KBM-7 (cell line): ENCODE measurements at places on chromosomes 5 and 9.

GRCh38 chr9:116550696-116551436, 136.2 kb upstream of the TRIM32 start:
- no peak for DNase-seq

GRCh38 chr9:131432597-131433301, 38.9 kb downstream of the PRRC2B start:
- DNase-seq, result no peak

- DNase-seq, result no peak
These were observed 39.7 kb downstream of the PCDH1 start for GRCh38 chr5:141838326-141839014.

DNA sequence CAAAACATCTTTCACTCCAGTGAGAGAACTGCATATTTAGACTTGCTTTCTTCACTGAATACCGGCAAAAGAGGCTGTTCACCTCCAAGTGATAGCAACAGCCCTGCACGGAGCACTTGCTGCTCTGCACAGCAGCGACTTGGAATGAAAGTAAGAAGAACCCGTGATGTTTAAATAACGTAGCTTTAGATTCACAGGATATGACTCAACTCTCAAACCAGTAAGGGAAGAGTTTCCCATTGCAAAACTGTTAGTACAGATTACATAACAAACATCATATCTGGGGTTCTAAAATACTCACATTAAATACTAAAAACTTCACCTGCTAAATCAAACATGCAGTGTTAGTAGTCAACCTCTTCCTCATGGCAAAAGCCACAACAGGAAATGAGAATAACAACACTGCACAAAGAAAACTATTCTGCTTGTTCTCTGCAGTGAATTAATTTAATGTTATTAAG, 203.4 kb downstream of the MCTP1 start:
- DNase-seq, result peak; percentile 63

DNA sequence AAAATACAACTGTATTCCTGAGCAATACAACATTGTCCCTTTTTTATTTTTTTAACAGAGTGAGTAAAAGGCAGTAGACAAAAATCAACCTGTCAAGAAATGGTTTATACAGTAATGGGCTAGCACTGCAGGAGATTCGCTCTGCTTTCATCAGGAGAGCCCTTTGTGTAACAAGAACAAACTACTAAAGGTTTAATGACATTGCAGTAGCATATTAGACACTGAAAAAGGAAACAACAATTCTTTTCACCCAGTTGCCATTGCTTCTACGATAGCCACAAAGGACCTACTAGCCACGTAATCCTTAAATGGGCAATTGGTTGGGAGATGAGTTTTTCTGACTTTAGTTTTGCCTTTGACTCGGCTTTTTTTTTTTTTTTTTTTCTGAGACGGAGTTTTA, 319.8 kb upstream of the TRPM3 start:
- DNase-seq, result no peak

DNA sequence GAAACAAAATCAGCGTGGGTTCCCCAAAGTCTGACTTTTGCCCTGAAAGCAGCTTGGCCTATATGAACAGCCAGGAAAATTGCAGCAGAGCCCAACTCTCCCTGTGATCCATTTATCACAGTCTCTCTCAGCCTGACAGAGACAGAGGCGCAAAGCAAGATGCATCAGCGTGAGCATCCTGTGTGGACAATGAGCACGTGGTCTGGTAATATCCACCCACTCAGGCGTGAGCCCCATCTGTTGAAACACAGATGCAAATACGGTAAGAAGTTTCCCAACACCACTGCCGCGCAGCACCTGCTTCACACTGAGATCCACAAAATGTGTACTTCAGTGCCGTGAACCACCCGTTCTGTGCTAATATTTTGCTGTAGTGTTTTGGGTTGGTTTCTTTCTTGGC, 114.6 kb downstream of the MRPL36 start:
- DNase-seq, result no peak

DNA sequence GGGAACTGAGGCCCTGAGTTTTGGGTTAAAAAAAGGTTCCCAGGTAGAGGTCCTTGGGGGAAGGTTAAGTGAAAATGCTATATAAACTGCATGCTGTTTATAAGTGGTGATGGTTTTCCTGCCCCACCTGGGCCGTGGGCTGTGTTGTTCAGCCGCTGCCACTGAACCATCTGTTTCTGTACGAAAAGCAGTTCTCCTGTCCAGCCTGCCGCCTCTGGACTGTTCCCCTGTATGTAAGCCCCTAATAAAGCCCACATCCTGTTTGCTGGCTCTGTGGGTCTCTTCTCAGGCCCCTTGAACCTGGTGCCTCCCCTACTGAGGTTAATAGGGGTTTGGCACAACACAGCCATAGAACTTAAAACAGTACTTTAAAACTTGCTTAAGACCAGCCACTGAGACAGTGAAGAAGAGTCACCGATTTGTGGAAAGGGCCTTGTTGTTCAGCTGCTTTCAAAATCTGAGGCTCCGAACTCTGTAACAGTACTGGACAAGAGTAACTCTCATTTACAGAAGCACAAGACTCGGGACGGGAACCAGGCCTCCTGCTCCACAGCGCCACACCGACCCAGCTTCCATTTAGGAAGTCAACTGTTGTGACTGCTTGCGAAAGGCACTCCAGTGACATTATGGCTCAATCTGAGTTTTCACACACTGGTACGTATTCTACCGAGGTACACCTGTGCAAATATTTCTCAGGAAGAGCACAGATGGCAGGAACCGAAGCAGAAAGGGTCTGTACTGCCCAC, 192.5 kb downstream of the CDK5RAP2 start:
- no peak for DNase-seq

DNA sequence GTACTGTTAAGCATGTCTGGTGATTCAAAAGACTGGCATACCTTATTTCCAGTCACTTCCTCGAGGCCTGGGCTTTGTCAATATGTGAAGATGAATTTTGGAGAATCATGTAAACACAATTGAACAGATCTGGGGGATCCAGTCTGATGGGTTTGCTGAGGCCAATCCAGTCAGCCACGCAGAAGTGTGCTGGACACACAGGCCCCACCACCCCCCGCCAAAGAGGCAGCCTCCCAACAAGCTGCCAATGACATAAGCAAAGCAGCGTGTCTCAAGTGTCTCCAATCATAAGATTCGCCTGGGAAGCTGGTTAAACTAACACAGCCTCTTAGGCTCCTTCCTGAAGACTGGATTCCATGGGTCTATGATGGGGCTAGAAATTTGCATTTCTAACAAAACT, 192.9 kb upstream of the KLF9 start:
- DNase-seq, result no peak

DNA sequence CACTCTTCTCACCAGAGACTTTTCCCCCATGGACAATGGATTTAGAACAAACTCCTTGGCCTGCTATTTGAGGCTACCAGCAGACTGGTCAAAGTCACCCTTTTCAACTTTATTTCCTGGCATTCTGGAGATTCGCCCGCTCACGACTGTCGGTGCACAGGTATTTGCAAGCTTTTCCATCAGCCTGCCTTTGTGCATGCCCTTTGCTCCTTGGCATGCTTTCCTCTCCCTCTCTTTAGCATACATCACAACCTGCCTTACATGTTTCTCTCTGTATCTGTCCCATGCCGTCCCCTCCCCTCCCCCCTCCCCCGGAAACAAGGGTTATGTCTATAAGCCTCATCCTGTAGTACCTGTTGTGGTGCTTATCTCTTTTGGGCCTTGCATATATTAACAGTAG, 257.1 kb downstream of the AOPEP start:
- no peak for DNase-seq

DNA sequence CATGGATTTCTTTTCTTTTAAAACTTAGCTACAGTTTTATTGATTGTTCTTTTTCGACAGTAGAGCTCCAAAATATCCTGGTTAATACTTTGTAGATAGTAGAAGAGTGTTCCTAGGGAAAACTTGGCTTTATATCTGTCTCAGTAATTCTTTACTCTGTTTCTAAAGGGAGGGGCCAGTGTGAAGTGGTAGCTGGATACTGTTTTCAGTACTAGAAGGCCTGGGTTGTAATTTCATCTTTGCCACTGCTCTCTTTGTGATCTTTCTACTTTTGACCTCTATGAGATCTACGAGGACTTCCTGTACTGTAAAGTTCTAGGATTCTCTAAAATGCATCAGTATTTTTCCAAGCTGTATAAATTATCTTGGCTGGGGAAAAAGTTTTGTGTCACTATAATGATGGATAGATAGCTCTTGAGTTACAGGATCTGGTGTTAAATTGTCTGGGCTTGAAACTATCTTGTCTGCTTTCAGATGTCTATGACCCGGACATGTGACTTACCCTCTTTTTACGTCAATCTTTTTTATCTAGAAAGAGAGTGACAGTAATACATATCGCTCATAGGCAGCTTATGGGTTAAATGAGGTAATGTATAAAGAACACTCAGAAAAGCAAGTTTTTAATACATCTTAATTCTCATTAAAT, 53.6 kb downstream of the PRR16 start:
- DNase-seq, result no peak

DNA sequence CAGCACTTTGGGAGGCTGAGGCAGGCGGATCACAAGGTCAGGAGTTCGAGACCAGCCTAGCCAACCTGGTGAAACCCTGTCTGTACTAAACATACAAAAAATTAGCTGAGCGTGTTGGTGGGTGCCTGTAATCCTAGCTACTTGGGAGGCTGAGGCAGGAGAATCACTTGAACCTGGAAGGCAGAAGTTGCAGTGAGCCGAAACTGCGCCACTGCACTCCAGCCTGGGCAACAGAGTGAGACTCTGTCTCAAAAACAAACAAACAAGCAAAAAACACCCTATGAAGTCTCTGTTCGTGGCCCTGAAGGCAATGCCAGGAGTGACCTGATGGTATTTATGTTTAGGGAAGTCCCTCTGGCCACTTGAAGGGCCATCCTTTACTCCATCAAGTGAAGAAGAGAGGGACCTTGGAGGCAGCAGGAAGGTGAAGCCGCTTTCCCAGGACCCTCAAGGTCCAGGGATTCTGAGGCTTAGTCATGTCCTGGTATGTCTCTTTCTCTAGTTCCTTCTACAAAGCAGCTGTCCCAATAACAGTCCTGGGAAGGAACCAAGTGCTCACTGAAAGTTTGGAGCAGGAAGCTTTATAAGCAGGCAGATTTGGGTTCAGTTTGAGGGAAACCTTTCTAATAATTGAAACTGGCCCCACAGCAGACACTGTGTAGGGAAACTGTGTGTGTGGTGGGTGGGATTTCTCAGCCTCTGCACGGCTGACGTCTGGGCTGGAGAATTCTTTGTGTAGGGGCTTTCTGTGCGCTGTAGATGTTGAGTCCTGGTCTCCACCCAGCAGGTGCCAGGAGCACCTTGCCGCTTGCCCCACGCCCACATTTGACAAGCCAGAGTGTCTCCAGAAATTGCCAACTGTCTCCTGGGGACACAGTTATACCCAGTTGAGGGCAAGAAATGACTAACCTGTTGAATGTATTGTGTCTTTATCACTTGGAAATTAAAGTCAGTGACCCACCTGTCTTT, 12.5 kb downstream of the PHF2 start:
- DNase-seq, result no peak

DNA sequence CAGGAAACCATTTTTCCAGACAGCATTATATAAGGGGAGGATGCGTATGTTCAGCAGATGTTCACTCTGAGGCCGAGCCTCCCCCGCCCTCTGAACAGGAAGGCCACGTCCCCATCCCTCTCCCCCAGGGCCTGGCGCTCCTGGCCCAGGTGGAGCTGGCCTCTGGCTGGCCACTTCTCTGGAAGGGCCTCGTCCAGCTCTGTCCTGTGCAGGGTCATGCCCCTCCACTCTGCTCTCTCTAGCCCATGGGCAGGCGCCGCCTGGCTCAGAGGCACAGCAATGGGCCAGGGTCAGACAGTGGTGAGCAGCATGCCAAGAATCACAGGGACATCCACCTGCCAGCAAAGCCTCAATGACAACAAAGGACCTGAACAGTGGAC, 34.2 kb downstream of the ADAMTS2 start:
- peak; percentile 25 for DNase-seq

DNA sequence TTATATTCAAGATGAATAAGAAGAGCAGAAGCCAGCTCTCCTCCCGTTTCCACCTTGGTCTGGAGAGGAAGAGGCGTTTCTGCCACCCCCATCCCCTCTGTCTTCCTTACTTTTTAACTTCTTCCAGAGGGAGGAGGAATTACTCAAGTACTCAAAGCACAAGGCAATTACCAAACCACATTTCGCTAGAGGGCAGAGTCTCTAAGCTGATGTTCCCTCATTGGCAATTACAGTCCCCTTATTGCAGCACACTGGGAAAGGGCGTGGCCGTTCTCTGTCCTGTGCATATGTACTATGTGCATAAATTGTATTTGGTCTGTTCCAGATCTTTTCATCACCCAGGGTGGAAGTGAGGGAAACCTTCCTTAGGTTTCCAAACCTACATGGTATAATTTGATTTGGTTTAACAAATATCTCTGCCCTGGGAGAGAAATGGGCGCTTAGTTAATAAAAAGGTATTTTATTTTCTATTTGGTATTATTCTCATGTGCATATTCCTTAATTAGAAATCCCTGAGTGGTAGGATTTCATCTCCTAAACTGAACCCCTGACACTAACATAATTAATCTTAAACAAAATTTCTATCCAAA, 29.8 kb upstream of the ALDOB start:
- DNase-seq, result peak; percentile 61

GRCh38 chr9:78997296-78997695, 574.5 kb upstream of the TLE4 start:
- DNase-seq, result no peak

DNA sequence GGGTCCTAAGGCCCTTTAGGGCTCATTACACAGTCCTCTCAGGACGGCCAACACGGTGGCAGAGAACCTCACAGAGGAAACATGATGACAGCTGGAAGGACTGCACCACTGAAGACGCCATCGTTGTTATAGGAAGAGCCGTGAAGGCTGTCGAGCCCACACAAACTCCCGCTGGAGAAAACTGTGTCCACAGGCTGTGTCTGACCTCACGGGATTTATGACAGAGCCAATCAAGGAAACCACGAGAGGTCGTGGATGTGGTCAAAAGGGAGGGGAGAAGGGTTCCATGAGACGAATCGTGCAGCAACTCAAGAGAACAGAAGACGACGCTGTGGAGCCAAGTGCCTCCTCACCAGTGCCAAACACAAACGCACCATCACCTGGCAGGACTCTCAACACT, 12.2 kb downstream of the QSOX2 start:
- DNase-seq, result peak; percentile 29

- DNase-seq, result no peak
These were observed 19.7 kb upstream of the ARHGEF28 start for GRCh38 chr5:73606206-73606753.

DNA sequence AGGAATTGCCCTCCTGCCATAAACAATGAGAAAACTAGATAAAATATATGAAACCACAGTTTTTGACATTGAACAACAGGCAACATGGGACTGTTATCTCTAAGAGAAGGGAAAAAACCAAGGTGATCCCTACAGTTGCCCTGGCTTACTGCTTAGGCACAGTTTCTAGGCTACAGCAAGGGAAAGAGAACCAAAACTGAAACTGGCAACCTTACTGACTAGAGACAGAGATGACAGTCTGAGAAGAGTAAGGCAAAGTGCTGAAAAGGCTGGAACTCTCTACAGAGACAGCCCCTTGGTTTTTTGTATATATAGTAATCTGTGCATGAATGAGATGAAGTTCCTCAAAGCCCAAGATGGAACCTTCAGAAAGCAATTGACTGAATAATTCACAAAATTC, 36.2 kb upstream of the REEP2 start:
- no peak for DNase-seq

DNA sequence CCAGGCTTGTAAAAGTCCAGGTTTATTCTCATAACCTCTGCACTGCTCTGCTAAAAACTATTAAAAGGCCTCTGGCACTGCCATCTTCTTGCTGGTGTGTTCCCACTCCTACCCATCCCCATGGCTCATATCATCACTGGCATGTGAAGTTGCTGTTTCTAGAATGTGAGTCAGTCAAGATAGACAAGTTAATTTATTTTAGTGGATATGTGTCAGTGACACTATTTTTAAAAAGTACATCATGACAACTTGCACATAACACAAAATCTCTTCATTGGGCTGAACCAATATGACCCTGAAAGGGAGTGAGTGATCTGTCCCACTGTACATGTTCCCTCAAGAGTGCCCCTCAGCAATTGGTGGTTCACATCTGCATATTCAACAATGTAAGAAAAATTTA, 299.7 kb downstream of the NFIB start:
- no peak for DNase-seq
